Heart right ventricle (tissue), 16 donors: ENCODE measurements at places on chromosomes 2 and 18. TPM values are rescaled to one million over a fixed set of nuclear protein-coding genes. Genes with fewer than 3 reads are reported as not detected.

DNA sequence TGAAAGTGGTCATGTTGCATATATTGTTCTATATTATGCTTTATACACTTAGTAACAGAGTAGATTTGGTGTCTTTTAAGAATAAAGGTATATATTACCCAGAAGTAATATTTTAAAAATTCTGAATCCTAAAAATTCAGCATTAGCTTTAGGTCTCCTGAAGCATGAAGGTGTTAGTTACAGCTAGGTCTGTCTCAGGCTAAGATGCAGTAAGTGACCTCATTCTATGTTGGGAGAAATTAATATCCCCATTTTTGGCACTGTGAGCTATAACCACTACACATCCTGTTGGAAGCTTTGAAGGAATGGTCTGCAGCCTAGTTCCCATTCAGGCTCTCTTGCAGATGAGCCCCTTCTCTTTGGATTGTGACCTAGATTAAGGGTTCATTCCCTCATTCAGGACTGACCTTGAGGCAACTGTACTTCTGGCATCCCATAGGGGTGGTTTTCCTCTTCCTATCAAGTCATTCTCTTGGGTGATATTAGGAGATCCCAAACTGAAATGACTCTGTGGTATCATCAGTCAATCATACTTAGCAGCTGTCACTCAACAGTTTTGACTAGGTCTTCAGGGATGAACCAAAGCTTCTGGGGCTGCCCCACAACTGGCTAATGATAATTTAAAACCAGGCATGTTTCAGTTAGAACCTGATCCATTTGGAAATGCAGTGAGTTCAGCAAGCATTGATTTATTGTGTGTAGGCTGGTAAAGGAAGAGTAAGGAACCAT is 117.7 kb downstream of the GPD2 start:
- H3K4me3 ChIP-seq, result no peak overlapping the region
- no peak overlapping the region for H3K27ac ChIP-seq
- no peaks in the 10 kb centered on the region for H3K4me1 ChIP-seq
- no peaks in the 10 kb centered on the region for H3K27me3 ChIP-seq

DNA sequence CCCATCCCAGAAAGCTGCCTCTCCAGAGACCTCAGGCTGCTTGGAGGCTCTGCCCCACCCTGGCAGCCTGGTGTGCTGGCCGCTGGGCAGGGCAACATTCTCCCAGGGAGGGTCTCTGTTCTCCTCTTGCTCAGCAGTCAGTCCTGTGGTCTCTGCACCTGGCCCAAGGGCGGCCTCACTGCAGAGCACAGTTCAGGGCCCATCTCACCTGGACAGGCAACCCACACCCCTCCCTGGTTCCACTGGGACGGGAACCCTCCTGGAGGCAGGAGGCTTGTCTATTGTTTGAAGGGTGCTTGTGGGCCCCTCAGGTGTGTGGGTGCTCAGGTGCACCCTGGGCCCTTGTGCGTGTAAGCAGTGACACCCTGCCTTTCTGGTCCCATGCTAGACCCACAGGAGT is 67.2 kb upstream of the OTOS start:
- no peaks in the 10 kb centered on the region for H3K4me1 ChIP-seq
- no peak overlapping the region for H3K4me3 ChIP-seq
- H3K27ac ChIP-seq, result no peak overlapping the region
- H3K27me3 ChIP-seq, result peaks cover 7% of the 10 kb centered on the region
- no peaks in the 10 kb centered on the region for H3K36me3 ChIP-seq

GRCh38 chr2:130823171-130823885 is 13.4 kb upstream of the ARHGEF4 start:
- H3K4me3 ChIP-seq, result no peak overlapping the region
- no peak overlapping the region for H3K27ac ChIP-seq
- no peak for DNase-seq

Gene TCF4
- total RNA-seq, result 60.2 TPM

GRCh38 chr2:73110168-73111072 is 2.3 kb downstream of the RAB11FIP5 start:
- no peaks in the 10 kb centered on the region for H3K36me3 ChIP-seq
- H3K4me3 ChIP-seq, result peak overlapping the region; percentile 99
- peaks cover 63% of the 10 kb centered on the region for H3K4me1 ChIP-seq
- no peak overlapping the region for H3K27ac ChIP-seq

Gene OXER1
- total RNA-seq, result 0.30 TPM

GRCh38 chr2:216690853-216691741 is 4.3 kb downstream of the IGFBP5 start:
- H3K27ac ChIP-seq, result peak overlapping the region; percentile 82
- peaks cover 82% of the 10 kb centered on the region for H3K4me1 ChIP-seq
- H3K27me3 ChIP-seq, result no peaks in the 10 kb centered on the region
- no peaks in the 10 kb centered on the region for H3K36me3 ChIP-seq

DNA sequence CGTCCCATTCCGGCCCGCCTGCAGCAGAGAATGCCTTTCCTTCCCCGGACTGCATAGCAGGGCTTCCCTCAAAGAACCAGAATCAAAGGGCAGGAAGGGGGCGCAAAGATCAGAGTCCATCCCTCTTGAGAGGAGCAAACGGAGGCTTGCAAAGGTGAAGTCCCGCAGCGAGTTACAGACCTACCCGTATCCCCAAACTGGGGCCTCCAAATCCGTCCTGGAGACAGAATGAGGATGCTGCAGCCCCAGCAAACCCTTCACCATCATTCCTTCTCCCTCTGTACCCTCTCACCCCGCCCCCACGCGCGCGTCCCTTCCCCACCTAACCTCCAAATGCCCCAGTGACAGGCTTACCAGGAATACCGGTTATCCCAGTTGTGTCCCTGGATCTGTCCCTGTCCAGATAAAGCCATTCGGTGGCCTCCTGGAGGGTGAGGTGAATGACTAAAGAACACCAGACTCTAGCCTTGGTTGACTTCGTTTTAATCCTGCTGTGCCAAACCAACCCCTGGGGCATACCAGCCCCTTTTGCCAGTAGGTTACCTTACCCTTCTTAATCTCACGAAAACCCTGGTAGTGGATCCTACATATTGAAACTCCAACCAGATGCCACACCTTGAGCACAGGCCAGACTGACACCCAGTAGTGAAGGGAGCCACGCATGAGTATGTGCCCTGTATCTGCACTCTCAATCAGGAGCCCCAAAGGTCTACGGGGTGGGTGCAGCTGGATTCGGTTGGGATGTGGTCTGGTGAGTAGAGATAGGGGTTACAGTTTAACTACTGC is 961 bp upstream of the SLC40A1 start:
- DNase-seq, result peak; percentile 16
- H3K27ac ChIP-seq, result peak overlapping the region; percentile 98
- no peaks in the 10 kb centered on the region for H3K27me3 ChIP-seq
- peak overlapping the region; percentile 82 for H3K4me3 ChIP-seq
- H3K36me3 ChIP-seq, result peaks cover 17% of the 10 kb centered on the region

- no peak for DNase-seq
- peaks cover 40% of the 10 kb centered on the region for H3K36me3 ChIP-seq
- peaks cover 20% of the 10 kb centered on the region for H3K4me1 ChIP-seq
- no peaks in the 10 kb centered on the region for H3K27me3 ChIP-seq
- no peak overlapping the region for H3K4me3 ChIP-seq
Observed at GRCh38 chr18:58345875-58346274, 283.0 kb downstream of the ALPK2 start.

DNA sequence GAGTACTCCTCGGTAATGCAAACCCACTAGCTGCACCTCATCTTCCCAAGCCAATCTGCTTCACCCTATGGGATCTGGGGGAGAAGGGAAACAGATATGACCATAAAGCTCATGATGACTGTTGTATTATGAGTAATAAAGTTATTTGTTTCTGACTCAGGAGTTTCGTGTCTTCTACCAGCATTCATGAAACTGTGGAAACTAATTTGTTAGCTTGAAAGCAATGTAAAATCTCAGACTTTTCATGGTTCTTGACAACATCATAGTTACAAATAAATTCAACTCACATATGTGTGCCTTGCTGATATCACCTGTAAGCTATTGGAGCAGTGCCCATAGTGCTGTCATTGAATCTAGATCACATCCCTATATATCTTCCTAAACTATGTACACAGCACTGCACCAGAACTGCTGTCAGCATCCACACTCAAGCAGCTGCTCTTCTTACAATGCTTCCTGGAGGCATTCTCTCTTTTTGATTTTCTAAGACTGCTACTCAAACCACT is 135.6 kb upstream of the KYNU start:
- H3K4me1 ChIP-seq, result no peaks in the 10 kb centered on the region
- H3K27me3 ChIP-seq, result no peaks in the 10 kb centered on the region
- no peak for DNase-seq
- H3K4me3 ChIP-seq, result no peak overlapping the region
- no peak overlapping the region for H3K27ac ChIP-seq
- H3K36me3 ChIP-seq, result no peaks in the 10 kb centered on the region

DNA sequence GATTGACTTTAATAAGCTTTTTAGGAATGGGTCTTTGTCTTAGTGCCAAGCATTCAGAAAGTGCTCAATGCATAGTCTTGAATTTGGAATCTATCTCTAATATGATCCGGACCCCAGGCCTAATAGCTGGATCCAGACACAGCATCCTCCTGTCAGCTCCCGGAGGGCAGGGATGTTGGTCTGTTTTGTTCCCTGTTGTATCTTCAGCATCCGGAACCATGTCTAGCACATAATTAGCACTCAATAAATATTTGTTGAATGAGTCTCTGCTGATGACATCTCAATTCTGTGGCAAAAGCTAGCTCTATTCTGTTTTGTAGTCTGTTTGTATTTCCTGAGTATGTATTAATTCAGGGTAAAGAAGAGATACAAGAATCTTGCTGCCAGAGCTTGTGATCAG is 169.1 kb downstream of the DCDC2C start:
- no peak for DNase-seq
- H3K4me1 ChIP-seq, result no peaks in the 10 kb centered on the region
- H3K36me3 ChIP-seq, result no peaks in the 10 kb centered on the region

Gene MYO5B
- total RNA-seq, result 2.7 TPM

DNA sequence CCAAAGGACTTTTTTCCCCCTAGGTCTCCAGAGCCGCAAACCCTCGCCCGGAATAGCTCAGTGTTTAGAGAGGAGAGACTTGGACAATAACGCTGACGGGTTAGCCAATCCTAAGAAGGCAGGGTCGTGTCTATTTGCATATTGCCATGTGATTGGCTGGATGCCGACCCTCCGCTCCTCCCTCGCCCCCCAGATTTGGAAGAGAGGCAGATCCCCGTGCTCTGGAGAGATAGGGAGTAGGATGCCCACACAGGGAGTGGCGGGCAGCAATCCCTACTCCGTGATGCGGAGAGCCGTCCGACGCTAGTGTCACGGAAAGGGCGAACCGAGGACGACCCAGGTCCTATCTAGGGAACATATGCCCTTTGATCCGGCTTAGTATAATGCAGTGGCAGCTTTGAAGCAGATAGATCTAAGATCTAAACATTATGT is 1.4 kb downstream of the WNT6 start:
- H3K27ac ChIP-seq, result no peak overlapping the region
- peaks cover 23% of the 10 kb centered on the region for H3K4me1 ChIP-seq
- peaks cover 82% of the 10 kb centered on the region for H3K27me3 ChIP-seq
- H3K4me3 ChIP-seq, result peak overlapping the region; percentile 50
- peak; percentile 67 for DNase-seq
- no peaks in the 10 kb centered on the region for H3K36me3 ChIP-seq

Gene CHMP3
- 169 TPM for total RNA-seq

Gene TEKT4
- total RNA-seq, result not detected

DNA sequence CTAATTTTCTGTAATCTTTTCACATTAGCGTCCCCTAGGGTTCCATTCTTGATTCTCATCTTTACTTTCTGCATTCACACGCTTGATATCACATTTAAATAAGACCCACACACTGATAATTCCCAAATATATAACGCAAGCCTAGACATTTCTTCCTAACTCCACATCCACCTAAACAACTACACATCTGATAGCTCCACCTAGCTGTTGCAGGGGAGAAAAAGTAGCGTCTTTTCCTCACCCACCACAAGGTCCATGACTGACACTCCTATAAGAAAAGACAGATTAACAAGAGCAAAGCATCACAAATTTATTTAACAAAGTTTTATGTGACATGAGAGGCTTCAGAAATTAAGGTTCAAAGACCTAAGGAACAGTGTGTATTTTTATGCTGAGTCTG is 862.2 kb upstream of the DDX18 start:
- no peaks in the 10 kb centered on the region for H3K36me3 ChIP-seq
- no peaks in the 10 kb centered on the region for H3K4me1 ChIP-seq
- H3K4me3 ChIP-seq, result no peak overlapping the region
- no peaks in the 10 kb centered on the region for H3K27me3 ChIP-seq
- H3K27ac ChIP-seq, result no peak overlapping the region

Gene GAREM2
- 0.55 TPM for total RNA-seq

- H3K27ac ChIP-seq, result no peak overlapping the region
- H3K4me1 ChIP-seq, result no peaks in the 10 kb centered on the region
- H3K4me3 ChIP-seq, result no peak overlapping the region
Observed at GRCh38 chr18:26503382-26503781, 45.0 kb downstream of the KCTD1 start.

Gene AQP12B
- not detected for total RNA-seq

Gene SPATS2L
- 58.9 TPM for total RNA-seq

GRCh38 chr18:46268671-46269070 is 164.5 kb downstream of the HAUS1 start:
- H3K4me3 ChIP-seq, result no peak overlapping the region
- H3K27ac ChIP-seq, result no peak overlapping the region
- peak; percentile 26 for DNase-seq
- H3K27me3 ChIP-seq, result no peaks in the 10 kb centered on the region
- no peaks in the 10 kb centered on the region for H3K36me3 ChIP-seq

Gene C2orf74
- total RNA-seq, result 24.2 TPM

- no peak overlapping the region for H3K4me3 ChIP-seq
- H3K4me1 ChIP-seq, result no peaks in the 10 kb centered on the region
- DNase-seq, result no peak
- H3K36me3 ChIP-seq, result no peaks in the 10 kb centered on the region
- no peaks in the 10 kb centered on the region for H3K27me3 ChIP-seq
- peak overlapping the region; percentile 75 for H3K27ac ChIP-seq
Observed at GRCh38 chr2:112150447-112150846, 12.3 kb downstream of the FBLN7 start.

Gene HOXD1
- total RNA-seq, result 0.23 TPM

- H3K36me3 ChIP-seq, result no peaks in the 10 kb centered on the region
- H3K27me3 ChIP-seq, result no peaks in the 10 kb centered on the region
- no peak for DNase-seq
- H3K4me1 ChIP-seq, result no peaks in the 10 kb centered on the region
- H3K27ac ChIP-seq, result no peak overlapping the region
Observed at GRCh38 chr18:70258243-70258642, 30.6 kb upstream of the SOCS6 start.

- DNase-seq, result no peak
- no peak overlapping the region for H3K27ac ChIP-seq
- no peaks in the 10 kb centered on the region for H3K4me1 ChIP-seq
Observed at GRCh38 chr18:42508683-42509296, 553.8 kb downstream of the PIK3C3 start.

- peaks cover 61% of the 10 kb centered on the region for H3K4me1 ChIP-seq
- peak within 1 kb of the TSS; percentile 84 for H3K27ac ChIP-seq
- no peaks in the 10 kb centered on the region for H3K36me3 ChIP-seq
- no peak for DNase-seq
- H3K27me3 ChIP-seq, result peaks cover 8% of the 10 kb centered on the region
Observed at GRCh38 chr18:63319383-63320122, at the start of gene BCL2. Gene BCL2 (minus strand): TSS chr18:63319769.
